ENCODE measurements at places on chromosomes 13 and 19.

DNA sequence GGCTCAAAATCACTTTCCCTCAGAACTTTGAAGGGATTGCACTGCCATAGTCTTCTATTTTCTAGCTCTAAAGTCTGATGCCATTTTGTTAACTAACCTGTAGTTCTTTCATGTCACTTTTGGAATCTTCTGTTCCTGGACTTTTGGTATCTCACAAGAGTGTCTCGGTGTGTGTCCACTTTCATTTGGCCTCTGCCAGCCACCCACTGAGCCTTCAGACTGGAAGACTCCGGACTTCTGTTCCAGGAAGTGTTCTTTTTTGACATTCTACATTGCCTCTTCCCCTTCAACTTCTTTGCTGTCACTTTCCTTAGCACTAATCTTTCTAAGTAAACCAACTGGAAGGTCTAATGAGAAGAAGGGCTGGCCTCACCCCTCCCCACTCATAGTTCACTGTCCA lies 25.0 kb upstream of the LAMP1 start:
- DNase-seq, result no peak

GRCh38 chr13:48493851-48494250 lies 39.0 kb downstream of the RCBTB2 start:
- no peak for DNase-seq

- DNase-seq, result no peak
Measured at GRCh38 chr13:62033934-62034333, 618.3 kb upstream of the PCDH20 start.

- DNase-seq, result no peak
Measured at GRCh38 chr13:83333614-83334388, 548.5 kb downstream of the SLITRK1 start.

- DNase-seq, result no peak
Measured at GRCh38 chr19:18507727-18508440, 14.0 kb downstream of the ELL start.

- DNase-seq, result no peak
Measured at GRCh38 chr19:18204394-18205199, 755 bp upstream of the RAB3A start.

GRCh38 chr13:73544175-73544574 lies 485.4 kb downstream of the KLF5 start:
- no peak for DNase-seq

DNA sequence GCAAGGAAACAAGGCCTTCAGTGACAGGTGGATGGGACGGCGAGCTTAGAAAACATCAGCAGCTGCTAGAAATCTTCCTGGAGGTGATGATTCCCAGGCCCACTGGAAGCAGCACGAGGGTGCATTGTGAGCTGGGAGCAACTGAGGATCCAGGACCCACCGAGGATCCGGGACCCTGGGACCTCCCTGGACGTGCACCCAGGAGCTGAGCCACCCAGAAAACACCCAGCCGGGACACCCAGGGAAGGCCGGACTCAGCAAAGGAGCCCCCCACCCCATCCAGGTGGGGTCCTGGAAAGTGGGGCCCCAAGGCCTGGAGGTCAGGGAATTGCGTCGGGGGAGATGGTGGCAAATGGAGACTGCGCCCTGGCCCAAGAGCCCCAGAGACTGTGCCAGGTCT lies 22.3 kb upstream of the SPACA7 start:
- DNase-seq, result no peak

- DNase-seq, result no peak
Measured at GRCh38 chr13:43405457-43405856, 381.3 kb downstream of the ENOX1 start.

GRCh38 chr13:40568246-40569023 lies 98.0 kb downstream of the FOXO1 start:
- no peak for DNase-seq

DNA sequence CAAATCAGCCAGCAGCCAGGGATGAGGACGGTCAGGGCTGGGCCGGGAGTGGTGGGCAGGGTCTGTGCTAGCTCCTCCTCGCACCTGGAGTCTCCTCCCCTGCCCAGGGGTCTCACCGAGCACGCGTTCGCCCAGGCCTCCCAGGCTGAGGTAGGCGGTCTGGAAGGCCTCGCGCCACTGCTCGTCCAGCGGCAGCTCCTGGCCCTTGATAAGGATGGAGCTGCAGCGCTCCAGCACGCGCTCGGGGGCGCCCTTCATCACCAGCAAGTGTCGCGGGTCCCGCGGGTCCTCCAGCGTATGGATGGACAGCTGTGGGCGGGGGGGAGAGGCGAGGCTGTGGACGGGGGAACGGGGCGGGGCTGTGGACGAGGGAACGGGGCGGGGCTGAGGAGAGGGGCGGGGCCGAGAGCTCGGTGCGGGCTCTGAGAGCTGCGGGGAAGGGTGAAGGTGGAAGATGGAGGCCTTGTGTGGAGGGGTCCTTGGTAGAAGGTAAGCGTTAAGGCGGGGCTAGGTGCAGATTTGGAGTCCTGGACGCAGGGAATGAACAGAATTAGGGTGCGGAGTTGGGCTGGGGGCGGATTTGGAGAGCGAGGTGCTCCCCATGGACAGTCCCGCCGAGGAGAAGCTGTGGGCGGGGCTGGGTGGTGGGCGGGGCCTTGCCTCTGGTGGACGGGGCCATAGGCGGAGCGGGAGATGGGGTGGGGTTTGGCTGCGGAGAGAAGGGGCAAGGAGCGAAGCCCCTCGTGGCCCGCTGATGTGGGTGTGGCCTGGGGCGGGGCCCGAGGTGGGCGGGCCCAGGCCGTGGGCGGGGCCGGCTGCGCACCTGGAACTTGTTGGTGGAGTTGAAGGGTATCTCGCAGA lies 5.7 kb downstream of the ATP4A start:
- DNase-seq, result no peak

- DNase-seq, result no peak
Measured at GRCh38 chr13:88217883-88218282, 546.7 kb downstream of the SLITRK5 start.

DNA sequence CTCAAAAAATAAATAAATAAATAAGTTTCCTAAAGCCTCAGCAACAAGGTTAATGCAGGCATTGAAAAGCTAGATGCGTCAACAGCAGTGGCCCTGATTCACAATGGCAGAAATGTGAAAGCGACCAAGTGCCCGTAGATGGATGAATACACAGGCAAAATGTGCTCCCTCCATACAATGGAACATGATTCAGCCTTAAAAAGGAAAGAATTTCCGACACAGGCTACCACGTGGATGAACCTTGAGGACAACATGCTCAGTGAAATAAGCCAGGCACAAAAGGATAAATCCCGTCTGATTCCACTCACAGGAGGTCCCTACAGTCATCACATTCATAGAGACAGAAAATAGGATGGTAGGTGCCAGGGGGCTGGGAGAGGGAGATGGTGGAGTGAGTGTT lies 31.7 kb downstream of the INSR start:
- no peak for DNase-seq

- no peak for DNase-seq
Measured at GRCh38 chr19:58366585-58367430, 4.3 kb upstream of the ZNF497 start.

DNA sequence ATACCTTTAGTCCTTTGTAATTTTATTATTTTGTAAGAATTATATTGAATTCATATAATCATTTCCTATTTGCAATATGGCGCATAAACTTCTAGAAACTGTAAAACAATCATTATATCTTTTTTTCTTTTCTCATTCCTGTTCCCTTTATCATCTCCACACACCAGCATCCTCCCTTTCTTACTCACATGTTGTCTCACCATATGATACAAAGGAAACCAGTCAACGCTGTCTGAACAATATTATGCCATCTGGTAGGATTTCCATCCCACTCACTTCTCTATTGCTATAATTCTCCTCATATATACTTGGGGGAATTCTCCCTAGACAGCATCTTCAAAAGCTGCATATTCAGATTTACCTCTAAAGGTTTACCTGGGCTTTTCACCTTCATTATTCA lies 389.8 kb downstream of the NDFIP2 start:
- DNase-seq, result no peak

GRCh38 chr19:39919976-39920375 lies 14.5 kb downstream of the FCGBP start:
- no peak for DNase-seq

DNA sequence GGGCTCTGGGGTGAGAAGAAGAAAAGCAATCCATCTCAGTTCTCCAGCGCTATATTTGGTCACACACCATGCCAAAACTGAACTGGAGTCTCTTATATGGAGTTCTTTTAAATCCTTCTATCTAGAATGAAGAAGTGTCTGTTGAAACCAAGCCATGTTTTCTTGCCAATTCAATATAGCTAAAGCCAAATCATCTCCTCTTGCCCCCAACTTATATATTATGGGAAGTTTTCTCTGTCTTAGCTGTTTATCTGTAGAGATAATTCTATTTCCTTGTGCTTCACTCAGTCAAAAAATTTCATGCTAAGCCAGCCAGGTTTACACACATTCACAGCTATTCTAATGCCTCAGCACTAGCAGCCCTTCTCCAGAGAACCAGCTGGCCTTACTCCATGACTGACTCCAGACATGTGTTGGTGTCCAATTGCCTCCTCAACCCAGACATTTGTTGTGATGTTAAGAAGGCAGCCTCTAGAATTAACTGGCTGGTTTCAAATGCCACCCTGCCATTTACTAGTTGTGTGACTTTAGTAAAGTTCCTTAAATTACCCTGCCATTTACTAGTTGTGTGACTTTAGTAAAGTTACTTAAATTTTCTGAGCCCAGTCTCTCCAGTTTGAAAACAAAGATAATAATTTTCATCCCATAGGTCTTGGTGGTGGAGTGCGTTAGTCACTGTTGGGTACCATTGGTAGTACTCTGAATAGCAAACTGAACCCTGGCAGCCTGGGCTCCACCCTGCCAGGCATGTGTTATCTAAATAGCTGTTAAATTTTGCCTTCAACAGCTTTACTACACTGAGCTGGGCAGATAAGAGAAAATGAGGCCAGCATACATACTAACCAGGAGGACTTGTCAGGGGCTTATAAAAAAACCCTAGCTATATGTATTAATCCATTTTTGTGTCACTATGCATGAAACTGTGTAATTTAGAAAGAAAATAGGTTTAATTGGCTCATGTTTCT lies 525.1 kb downstream of the LMO7 start:
- DNase-seq, result no peak

GRCh38 chr13:79429309-79429708 lies 23.3 kb upstream of the RBM26 start:
- no peak for DNase-seq

DNA sequence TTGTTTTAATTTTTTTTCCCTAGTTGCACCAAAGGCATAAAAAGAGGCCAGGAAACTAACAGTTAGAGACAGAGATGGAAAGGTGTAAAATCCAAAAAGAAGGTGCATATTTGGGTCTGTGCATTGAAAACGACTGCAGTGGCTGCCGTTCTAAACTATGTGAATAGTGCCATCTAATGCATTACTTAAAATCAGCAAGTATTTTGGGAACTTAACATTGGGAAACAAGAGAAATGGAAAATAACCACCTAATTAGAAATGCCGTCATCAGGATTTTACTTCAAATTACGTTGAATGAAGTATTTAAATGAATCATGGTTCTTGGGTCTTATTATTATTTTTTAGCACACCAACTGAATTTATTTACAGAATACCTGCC lies 189.5 kb upstream of the MIR17HG start:
- DNase-seq, result no peak

- no peak for DNase-seq
Measured at GRCh38 chr19:38734176-38734425, 10.2 kb downstream of the CAPN12 start.

GRCh38 chr13:20749377-20749776 lies 24.4 kb downstream of the EEF1AKMT1 start:
- DNase-seq, result no peak

- no peak for DNase-seq
Measured at GRCh38 chr19:32022044-32022640, 323.3 kb upstream of the ZNF507 start.

- no peak for DNase-seq
Measured at GRCh38 chr13:40221460-40222201, 444.8 kb downstream of the FOXO1 start.

GRCh38 chr19:35253316-35254286 lies 4.8 kb downstream of the LSR start:
- DNase-seq, result no peak

- DNase-seq, result no peak
Measured at GRCh38 chr19:23991170-23991569, 76.5 kb downstream of the ZNF726 start.

DNA sequence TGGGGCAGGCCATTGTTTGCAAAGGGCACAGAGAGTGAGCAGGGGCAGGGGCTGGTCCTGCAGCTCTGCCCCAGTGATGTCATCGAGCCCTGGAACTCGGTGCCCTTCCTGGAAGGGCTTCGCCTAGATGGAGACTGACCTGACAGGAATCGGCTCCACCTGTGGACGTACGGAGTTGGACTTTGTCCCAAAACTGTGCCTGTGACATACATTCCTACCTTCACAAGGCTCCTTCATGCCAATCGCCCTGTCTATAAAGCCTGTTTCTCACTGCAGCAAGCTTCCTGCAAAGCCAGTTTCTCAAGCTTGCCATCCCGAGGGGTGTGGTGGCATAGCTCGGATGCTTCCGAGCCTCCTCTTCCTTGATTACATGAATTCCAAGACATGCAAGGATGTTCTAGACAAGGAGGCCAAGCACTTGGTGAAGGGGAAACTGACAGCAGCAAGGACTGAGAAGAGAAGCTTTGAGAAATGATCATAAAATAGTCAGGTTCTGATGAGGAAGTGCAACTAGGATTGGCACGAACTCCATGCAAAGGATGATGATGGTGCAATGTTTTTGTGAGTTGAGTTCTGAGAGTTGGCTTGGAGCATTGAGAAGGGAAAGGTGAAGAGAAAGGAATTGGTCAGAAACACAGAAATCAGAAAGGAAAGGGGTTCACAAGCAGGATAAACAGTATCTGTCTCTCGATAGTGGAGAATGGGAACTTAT lies 73.6 kb upstream of the STK24 start:
- no peak for DNase-seq

DNA sequence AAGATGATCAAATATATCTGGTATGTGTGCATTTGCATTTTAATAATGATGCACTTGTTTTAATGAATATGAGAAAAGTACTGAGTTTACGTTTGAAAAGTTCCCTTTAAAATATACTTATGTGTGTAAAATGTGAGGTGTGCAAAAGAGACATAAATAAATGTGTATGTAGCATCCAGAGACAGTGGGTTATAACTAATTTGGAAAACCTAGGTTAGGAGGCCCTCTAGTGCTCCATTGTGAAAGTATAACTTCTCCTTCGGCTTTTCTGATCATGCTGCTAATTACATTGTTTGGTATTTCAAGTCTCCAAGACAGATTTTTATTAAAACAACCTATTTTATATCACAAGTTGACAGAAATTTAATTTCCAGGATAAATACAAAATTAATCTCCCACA lies 30.1 kb downstream of the SCEL start:
- DNase-seq, result no peak

GRCh38 chr13:32616883-32617511 lies 30.7 kb downstream of the PDS5B start:
- DNase-seq, result no peak

DNA sequence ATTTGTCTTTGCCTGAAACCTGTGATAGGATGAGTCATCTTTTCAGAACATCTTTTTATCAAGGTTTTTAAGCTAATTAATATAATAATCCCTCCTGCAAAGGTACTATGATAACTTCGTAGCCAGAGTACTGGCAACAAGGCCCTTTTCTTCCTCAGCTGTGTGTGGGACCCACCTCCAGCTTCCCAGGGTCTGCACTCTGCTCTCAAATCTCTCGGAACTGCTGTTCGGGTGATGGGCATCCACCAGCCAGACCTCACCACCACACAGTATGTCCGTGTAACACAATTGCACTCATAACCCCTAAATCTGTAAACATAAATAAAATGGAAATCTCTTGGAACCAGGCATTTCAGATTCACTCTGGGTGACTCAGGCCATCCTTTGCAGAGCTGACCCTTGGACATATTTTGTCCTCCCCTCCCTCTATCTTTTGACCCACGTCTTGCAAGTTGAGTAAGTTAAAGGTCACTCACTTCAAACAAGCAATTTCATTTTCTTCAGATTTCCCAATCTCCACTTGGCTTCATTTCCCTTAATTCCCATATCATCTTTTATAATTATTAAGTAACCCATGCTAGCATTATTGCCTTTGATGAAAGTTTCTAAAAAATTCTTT lies 29.5 kb downstream of the COL4A1 start:
- DNase-seq, result no peak

All from thoracic aorta (tissue), 2 donors.